Muscle of arm (tissue), 14 donors: ENCODE measurements at places on chromosomes 16 and 17.

- no peak for DNase-seq
Observed at GRCh38 chr17:50944054-50944901, 78.1 kb upstream of the TOB1 start.

DNA sequence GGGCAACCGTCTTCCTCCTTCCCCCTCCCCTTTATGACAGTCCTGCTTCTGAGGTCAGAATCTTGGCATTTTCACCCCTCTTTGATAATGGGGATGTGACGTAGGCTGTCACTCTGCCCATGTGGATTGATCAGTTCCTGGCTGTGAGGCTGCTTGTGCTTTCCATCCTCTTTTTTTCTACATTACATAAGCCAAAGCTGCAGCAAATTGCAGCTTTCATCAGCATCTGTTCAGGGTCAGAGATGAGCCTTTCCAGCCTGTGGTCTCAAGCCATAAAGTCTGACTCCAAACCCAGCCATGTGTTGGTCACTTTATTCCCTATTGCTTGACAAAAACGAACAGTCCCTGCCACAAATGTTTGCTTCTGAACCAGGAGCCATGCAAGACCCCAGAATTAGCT, 535.1 kb downstream of the CDH11 start:
- DNase-seq: peak; percentile 1

DNA sequence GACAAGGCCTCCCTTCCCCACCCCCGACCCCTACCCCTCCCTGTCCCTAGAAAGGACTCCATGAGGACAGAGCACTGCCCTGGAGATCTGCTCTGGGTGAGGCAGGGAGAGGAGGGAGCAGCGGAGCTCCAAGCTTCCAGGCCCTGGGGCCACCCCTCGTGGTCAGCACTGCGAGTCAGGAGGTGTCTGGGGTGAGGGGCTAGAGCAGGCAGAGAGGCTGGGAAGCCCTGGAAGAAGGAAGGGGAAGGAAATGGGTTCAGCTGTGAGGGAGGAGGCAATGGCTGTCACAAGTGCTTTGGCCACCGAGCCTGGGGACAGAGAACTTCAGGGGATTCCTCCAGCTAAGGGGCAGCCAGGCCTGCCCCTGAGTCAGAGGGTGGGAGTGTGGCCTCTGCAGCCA, 28.2 kb upstream of the DNAI2 start:
- no peak for DNase-seq

DNA sequence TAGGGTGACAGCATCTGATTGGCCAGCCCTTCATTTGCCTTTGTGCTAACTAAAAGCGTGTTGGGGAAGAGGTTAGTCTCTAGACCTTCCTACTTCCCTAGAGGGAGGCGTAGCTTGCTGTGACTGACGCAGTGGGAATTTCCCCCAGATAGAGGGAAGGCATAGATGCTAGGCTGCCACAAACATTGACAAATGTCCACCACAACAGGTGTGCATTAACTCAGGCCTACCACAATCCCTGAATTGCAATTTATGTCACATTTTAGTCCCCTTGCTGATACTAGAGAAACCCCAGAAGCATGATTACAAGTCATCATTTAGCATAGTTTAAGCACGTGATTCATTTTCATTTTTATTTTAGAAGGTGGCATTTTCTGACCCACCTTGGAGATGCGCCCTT, 76.3 kb upstream of the WSB1 start:
- DNase-seq: no peak

- DNase-seq: no peak
Observed at GRCh38 chr16:56743840-56744239, 13.9 kb downstream of the NUP93 start.

- DNase-seq: no peak
Observed at GRCh38 chr17:39972271-39972670, 8.3 kb upstream of the PSMD3 start.

DNA sequence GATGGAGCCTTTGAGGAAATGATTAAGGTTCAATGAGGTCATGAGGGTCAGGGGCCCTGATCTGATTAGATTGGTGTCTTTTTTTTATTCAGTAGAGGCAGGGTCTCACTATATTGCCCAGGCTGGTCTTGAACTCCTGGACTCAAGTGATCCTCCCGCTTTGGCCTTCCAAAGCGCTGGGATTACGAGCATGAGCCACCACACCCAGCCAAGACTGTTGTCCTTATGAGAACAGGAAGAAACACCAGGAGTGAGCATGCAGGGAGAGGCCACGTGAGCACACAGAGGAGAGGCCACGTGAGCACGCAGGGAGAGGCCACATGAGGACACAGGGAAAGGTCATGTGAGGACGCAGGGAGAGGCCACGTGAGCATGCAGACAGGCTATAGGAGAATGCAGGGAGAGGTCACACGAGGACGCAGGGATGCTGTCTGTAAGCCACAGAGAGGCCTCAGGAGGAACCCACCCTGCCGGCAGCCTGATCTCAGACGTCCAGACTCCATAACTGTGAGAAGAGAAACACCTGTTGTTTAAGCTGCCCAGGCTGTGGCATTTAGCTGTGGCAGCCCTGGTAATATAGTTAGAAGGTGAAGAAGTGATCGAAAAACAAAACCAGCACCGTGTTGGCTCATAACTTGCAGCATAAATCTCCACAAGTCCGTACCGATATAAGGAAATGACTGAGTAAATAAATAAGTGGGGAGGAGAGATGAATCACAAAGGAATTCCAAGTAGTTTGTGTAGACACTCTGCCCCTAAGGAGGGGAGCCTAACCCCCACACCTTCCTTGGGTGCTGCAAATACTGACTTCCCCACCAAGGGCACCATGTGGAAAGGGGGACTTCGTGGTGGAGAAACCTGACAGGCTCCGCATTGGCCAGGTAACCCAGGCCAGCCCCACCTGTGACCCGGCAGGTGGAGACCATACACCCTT, 14.6 kb upstream of the CSNK1D start:
- no peak for DNase-seq

GRCh38 chr16:69836257-69836656, 74.1 kb downstream of the WWP2 start:
- no peak for DNase-seq

DNA sequence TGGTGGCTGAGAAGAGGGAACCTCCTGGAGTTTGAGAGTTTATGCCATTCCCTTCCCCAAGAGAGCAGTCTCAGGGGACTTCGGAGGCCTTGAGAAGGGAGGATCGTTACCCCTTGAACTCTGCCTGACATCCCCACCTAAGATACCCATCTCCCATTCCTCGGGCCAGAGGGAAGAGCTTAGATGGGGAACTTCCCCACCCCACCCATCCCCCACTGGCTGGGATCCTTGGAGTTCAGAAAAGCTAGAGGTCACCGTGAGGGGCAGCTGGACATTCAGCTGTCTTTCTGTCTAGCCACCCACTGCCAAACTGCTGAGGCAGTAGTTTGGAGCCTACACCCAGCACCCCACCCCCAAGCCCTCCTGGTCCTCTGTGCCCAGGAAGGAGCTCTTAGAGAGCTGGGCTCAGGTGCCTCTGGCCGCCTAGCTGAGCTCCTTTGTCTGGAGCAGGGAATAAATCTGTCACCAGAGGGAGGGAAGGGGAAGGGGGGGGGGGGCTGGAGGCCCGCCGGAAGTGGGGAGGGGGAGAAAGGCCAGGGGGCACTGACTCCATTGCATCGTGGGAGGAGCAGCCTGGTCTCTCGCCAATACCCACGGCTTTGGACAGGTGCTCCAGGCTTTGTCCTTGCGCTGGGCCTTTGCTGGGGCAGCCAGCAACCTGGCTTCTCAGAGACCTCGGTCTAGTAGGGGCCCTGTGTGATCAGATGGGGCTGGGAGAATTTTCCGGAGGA, 1.0 kb downstream of the HSD11B2 start:
- DNase-seq: no peak

DNA sequence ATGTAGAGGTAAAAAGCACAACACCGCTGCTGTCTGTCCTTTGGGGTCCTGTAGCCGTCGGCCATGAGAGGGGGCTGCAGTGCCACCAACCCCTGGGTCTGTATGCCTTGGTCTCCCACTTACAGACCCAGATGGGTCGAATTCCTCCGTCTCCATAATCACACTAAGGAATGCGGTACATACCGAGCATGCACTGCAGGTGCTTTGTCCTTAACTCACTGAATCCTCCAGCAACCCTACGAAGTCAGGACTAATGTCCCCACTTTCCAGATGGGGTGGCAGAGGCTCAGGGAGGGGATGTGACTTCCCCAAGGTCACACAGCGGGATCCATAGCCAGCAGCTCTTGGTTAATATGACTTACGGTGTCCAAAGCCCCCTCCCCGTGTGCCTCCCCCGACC, 219.9 kb upstream of the CIBAR2 start:
- no peak for DNase-seq

DNA sequence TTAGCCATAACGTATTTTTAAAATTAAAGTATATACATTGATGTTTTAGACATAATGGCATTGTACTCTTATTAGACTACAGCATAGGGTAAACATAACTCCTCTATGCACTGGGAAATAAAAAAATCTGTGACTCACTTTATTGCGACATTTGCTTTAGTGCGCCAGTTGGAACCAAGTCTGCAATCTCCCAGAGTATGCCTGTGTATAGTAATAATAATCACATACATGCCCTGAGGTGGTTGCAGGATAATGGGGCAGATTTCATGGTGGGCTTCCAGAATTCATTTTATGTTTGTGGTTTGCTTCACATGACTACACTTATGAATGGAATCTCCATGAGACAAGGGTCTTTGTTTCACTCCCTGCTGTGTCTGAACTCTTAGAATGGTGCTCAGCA, 66.9 kb upstream of the N4BP1 start:
- no peak for DNase-seq

GRCh38 chr17:57114085-57114673, 29.1 kb downstream of the AKAP1 start:
- DNase-seq: no peak

DNA sequence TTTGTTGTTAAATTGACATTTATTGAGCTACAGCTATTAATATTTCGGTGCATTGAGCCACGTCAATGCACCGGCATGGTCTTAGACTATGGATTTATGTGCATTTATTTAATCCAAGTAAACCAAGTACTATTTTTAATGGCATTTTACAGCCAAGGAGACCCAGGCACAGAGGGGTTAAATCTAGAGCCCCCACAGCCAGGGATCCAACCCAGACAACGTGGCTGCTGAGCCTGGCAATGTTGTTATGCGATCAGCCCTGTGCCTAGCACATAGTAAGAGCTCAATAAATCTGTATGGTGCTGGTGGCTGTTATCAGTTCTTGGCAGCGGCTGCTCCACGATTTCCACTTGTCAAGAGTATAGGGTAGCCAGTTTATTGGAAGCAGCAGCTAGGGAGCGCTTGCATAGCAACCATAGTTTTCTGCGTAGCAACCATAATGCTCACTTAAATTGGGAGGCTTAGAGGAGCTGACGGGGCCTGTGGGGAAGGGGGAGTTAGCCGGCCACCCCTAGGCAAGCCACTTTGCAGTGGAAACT, 541 bp upstream of the RBBP6 start:
- no peak for DNase-seq

DNA sequence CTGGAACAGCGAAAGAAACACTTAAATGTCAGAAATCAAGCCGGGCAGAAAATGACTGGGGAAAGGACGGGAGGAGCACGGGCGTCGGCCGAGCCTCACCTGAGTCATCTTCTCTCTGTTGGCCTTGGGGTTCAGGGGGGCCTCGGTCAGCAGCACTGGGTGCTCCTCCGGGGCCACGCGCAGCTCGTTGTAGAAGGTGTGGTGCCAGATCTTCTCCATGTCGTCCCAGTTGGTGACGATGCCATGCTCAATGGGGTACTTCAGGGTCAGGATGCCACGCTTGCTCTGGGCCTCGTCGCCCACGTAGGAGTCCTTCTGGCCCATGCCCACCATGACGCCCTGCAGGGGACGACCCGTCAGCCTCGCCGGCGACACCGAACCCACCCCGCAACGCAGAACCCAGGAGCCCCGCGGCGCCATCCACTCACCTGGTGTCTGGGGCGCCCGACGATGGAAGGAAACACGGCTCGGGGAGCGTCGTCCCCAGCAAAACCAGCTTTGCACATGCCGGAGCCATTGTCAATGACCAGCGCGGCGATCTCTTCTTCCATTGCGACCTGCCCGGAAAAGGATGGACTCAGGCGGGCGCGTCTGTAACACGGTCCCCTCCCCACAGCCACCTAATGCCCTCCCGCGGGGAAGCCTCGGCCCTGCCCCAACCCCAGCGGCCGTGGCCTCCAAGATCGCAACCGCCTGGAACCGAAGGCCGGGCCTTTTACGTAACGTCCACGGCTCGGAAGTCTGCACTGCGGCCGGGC, 616 bp downstream of the ACTG1 start:
- DNase-seq: no peak

- no peak for DNase-seq
Observed at GRCh38 chr16:50263060-50263909, 3.1 kb upstream of the ADCY7 start.
